ENCODE measurements at places on chromosomes 7 and 10. TPM values are rescaled to one million over a fixed set of nuclear protein-coding genes. Genes with fewer than 3 reads are reported as not detected.

The CALHM3 gene
- polyA plus RNA-seq, result not detected

The BRAT1 gene
- polyA plus RNA-seq, result 39.1 TPM

The OR6V1 gene
- not detected for polyA plus RNA-seq

The FAM241B gene
- 1.2 TPM for polyA plus RNA-seq

The RASA4B gene
- 2.1 TPM for polyA plus RNA-seq

The UBN2 gene
- polyA plus RNA-seq, result 3.3 TPM

The ANKRD22 gene
- not detected for polyA plus RNA-seq

The SPDYE6 gene
- polyA plus RNA-seq, result not detected

The PCBD1 gene
- polyA plus RNA-seq, result 104 TPM

The HNRNPH3 gene
- polyA plus RNA-seq, result 337 TPM

The PLEKHS1 gene
- polyA plus RNA-seq, result 0.01 TPM

The CCL24 gene
- 1.1 TPM for polyA plus RNA-seq

The WASHC2A gene
- 23.2 TPM for polyA plus RNA-seq

The ATOH7 gene
- polyA plus RNA-seq, result not detected

The SORCS3 gene
- 0.43 TPM for polyA plus RNA-seq

The NPVF gene
- polyA plus RNA-seq, result not detected

The TRPV5 gene
- not detected for polyA plus RNA-seq

The MTPN gene
- 57.4 TPM for polyA plus RNA-seq

The ITIH5 gene
- 12.7 TPM for polyA plus RNA-seq

The AGR3 gene
- polyA plus RNA-seq, result not detected

The TMEM229A gene
- polyA plus RNA-seq, result 0.22 TPM

The CPA5 gene
- not detected for polyA plus RNA-seq

The TSPAN15 gene
- 13.7 TPM for polyA plus RNA-seq

The AZGP1 gene
- polyA plus RNA-seq, result 1.3 TPM

The EEPD1 gene
- 11.5 TPM for polyA plus RNA-seq

The FAM170B gene
- polyA plus RNA-seq, result not detected

The NT5C3A gene
- polyA plus RNA-seq, result 20.6 TPM

The GDF2 gene
- polyA plus RNA-seq, result not detected

The NUTM2E gene
- polyA plus RNA-seq, result 0.30 TPM

The FAM185A gene
- 6.1 TPM for polyA plus RNA-seq

The H2BK1 gene
- not detected for polyA plus RNA-seq

The WIPF3 gene
- polyA plus RNA-seq, result 53.3 TPM

The ASAH2B gene
- 2.2 TPM for polyA plus RNA-seq

The TEX36 gene
- polyA plus RNA-seq, result not detected

The CRHR2 gene
- polyA plus RNA-seq, result 0.08 TPM

The IFIT1 gene
- 56.2 TPM for polyA plus RNA-seq

The TAS2R41 gene
- polyA plus RNA-seq, result not detected

The TAS2R5 gene
- polyA plus RNA-seq, result 1.9 TPM

The CCDC172 gene
- not detected for polyA plus RNA-seq

The FAM204A gene
- 53.7 TPM for polyA plus RNA-seq

The LRMDA gene
- 20.6 TPM for polyA plus RNA-seq

The CPED1 gene
- 42.1 TPM for polyA plus RNA-seq

The TES gene
- 65.0 TPM for polyA plus RNA-seq

The CTAGE4 gene
- polyA plus RNA-seq, result 1.7 TPM

The ST8SIA6 gene
- polyA plus RNA-seq, result 0.22 TPM

The TMEM178B gene
- 0.52 TPM for polyA plus RNA-seq

The ANLN gene
- 2.6 TPM for polyA plus RNA-seq

The CCDC136 gene
- 3.4 TPM for polyA plus RNA-seq

The VAX1 gene
- not detected for polyA plus RNA-seq

The SLIT1 gene
- 0.10 TPM for polyA plus RNA-seq

The FASTK gene
- 5.4 TPM for polyA plus RNA-seq

The STOX1 gene
- 1.9 TPM for polyA plus RNA-seq

The EMX2 gene
- 62.1 TPM for polyA plus RNA-seq

All from ovary (tissue), 10 donors.